ENCODE measurements at places on chromosomes 4 and X.

DNA sequence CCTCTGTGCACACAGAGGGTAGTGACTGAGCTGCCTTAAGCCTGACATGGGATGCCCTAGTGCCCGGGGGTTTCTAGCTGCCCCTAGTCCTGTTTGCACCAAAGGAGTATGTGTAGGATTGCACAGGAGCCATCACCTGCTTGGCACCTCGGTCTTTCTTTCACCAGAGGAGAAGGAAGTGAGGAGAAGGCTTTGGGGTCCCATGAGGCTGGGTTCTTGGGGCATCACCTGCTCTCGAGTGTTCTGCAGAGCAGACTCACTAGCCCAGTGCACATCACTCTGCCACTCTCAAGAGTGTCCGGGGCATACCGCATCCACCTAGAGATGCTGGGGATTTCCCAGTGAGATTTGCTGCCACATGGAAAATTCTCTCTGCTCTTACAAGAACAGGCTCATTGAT, 40.5 kb upstream of the GPR78 start:
- H3K27ac ChIP-seq = peak overlapping the region; percentile 47
- H3K36me3 ChIP-seq = no peaks in the 10 kb centered on the region
- H3K4me1 ChIP-seq = peaks cover 6% of the 10 kb centered on the region
- no peak for DNase-seq
- H3K4me3 ChIP-seq = no peak overlapping the region

- peaks cover 11% of the 10 kb centered on the region for H3K36me3 ChIP-seq
- H3K27ac ChIP-seq = peak overlapping the region; percentile 53
- peak; percentile 80 for DNase-seq
These were observed 900 bp downstream of the TRO start for GRCh38 chrX:54921427-54922021.

DNA sequence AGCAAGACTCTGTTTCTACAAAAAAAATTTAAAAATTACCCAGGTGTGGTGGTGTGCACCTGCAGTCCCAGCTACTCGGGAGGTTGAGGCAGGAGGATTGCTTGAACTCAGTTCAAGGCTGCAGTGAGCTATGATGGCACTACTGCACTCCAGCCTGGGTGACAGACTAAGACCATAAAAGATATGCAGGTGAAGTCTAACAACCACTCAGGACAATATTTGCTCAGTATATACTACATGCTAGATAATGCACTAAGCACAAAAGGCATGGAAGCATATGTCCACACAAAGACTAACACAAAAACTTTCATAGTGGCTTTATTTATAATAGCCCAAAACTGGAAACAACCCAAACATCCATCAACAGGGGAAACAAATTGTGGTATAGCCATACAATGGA, 57.7 kb upstream of the TXK start:
- no peaks in the 10 kb centered on the region for H3K36me3 ChIP-seq
- no peak for DNase-seq
- no peak overlapping the region for H3K27ac ChIP-seq
- H3K4me1 ChIP-seq = no peaks in the 10 kb centered on the region
- no peak overlapping the region for H3K4me3 ChIP-seq

GRCh38 chr4:10079256-10079655, 37.3 kb downstream of the WDR1 start:
- peak overlapping the region; percentile 48 for H3K27ac ChIP-seq
- no peaks in the 10 kb centered on the region for H3K27me3 ChIP-seq
- no peak overlapping the region for H3K4me3 ChIP-seq
- H3K36me3 ChIP-seq = peaks cover 26% of the 10 kb centered on the region
- no peak for DNase-seq

DNA sequence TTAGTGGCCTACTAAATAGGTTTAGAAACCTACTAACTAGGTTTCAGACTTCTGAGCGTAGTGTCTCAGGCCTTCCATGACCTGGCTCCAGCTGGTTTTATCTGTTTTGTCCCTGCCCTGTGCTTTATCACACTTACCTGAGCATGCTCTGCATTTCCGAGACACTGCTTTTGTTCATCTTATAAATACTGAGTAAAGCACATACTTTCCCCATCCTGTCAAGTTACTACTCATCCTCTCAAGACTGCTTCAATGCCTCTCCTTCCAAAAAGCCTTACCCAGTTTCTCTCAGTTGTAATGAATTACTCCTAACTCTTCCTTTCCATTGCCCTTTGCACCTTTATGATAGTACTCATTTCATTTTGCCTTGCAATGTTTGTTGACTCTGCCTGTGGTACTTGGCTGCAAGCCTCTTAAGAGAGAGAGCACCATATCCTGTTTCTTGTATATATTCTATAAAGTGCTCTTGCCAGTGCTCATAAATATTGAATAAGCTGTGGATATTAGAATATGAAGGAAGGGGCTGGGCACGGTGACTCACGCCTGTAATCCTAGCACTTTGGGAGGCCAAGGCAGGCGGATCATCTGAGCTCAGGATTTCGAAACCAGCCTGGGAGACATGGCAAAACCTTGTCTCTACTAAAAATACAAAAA, 34.4 kb downstream of the SLAIN2 start:
- H3K27me3 ChIP-seq = no peaks in the 10 kb centered on the region
- no peaks in the 10 kb centered on the region for H3K4me1 ChIP-seq
- H3K27ac ChIP-seq = peak overlapping the region; percentile 4
- no peak overlapping the region for H3K4me3 ChIP-seq
- DNase-seq = no peak
- H3K36me3 ChIP-seq = peaks cover 25% of the 10 kb centered on the region

DNA sequence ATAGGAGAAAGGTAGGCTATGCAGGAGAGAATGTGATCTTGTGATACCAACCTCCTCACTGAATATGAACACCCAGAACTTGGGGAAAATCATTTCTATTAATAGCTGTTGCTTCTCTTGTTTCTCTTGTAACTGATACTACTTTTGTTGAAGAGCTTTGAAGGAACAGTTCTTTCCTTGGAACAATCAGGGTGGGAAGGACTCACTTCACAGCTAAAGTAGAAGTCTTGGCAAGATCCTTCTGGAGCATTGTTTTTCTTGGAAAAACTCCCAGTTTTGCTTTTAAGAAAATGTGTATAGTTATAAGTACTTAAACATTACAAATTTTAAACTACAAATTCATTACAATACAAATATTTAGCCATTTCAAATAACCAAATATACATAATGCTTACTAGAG, 19.1 kb upstream of the XK start:
- H3K36me3 ChIP-seq = no peaks in the 10 kb centered on the region
- H3K27me3 ChIP-seq = no peaks in the 10 kb centered on the region
- no peak overlapping the region for H3K4me3 ChIP-seq
- H3K27ac ChIP-seq = no peak overlapping the region
- no peaks in the 10 kb centered on the region for H3K4me1 ChIP-seq

DNA sequence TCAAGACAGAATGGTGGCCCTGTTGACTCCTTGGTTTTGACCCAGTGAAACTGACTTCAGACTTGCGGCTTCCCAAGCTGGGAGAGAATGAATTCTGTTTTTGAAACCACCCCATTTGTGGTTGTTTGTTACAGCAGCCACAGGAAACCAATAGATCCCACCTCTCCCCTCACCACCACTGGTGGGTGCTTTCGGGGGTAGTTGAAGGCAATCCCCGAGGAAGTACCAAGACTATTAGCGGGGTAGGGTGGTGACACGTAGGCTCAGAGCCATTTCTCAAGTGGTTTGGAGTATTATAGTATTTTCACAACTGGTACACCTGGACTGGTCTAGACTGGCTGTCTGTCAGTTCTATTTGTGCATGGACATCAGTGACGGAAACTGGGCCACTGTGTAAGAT, 189.1 kb upstream of the RBPJ start:
- peaks cover 3% of the 10 kb centered on the region for H3K4me1 ChIP-seq
- DNase-seq = no peak
- no peak overlapping the region for H3K27ac ChIP-seq
- no peak overlapping the region for H3K4me3 ChIP-seq
- no peaks in the 10 kb centered on the region for H3K27me3 ChIP-seq

- no peaks in the 10 kb centered on the region for H3K27me3 ChIP-seq
- H3K4me1 ChIP-seq = no peaks in the 10 kb centered on the region
- no peak overlapping the region for H3K4me3 ChIP-seq
- no peak for DNase-seq
These were observed 41.9 kb upstream of the FAM47B start for GRCh38 chrX:34900691-34901090.

DNA sequence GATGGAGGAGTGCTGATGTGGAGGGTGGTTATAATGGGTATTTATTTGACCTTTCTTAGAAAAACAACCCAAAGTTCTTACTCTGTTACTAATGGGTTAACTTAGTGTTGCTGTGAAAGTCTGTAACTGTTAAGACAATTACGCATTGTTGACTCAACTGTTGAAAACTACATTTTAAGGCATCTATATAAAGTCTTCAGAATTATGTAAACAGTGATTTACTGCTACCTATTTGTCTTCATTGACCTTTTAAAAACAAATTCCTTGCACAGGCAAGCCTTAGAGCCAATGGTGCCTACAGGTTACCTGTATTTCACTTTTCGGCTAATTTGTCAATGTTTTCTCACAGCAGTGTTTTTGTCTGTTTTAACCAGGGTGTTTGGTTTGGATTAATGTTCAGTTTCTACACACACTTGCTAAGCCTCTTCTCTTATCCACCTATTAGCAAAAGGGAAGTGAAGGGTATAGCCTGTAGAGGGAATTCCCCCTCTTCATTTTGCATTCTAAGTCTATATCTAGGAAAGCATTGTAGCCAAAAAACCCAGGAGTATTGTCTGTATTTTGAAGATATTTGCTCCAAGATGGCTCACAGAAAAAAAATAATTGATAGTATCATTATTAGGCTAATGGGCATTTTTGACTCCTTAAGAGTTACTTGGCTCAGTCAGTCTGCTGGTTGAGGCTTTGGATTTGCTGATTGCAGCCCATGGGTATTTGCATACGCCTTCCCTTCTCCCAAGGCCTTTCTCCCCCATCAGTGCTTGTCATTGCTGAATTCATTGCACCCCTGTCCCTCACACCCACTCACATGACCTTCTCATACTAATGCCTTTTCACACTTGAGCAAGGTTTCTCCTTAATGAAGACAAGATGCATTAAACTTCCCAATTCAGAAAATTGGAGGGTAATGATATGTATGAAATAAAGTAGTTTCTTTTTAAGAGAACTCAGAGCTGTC, 30.5 kb downstream of the AFF1 start:
- H3K4me1 ChIP-seq = peaks cover 38% of the 10 kb centered on the region
- H3K27me3 ChIP-seq = no peaks in the 10 kb centered on the region
- H3K4me3 ChIP-seq = no peak overlapping the region
- H3K27ac ChIP-seq = no peak overlapping the region
- DNase-seq = no peak
- H3K36me3 ChIP-seq = no peaks in the 10 kb centered on the region

GRCh38 chr4:158826057-158826456, 57.2 kb downstream of the FNIP2 start:
- H3K4me3 ChIP-seq = peak overlapping the region; percentile 20
- no peak for DNase-seq
- no peaks in the 10 kb centered on the region for H3K27me3 ChIP-seq
- peaks cover 37% of the 10 kb centered on the region for H3K4me1 ChIP-seq
- H3K27ac ChIP-seq = peak overlapping the region; percentile 88
- H3K36me3 ChIP-seq = peaks cover 27% of the 10 kb centered on the region

- peaks cover 4% of the 10 kb centered on the region for H3K36me3 ChIP-seq
- no peak for DNase-seq
- peaks cover 15% of the 10 kb centered on the region for H3K4me1 ChIP-seq
- no peak overlapping the region for H3K27ac ChIP-seq
- H3K4me3 ChIP-seq = no peak overlapping the region
These were observed 93.9 kb downstream of the PHKA2 start for GRCh38 chrX:18890049-18890381.

DNA sequence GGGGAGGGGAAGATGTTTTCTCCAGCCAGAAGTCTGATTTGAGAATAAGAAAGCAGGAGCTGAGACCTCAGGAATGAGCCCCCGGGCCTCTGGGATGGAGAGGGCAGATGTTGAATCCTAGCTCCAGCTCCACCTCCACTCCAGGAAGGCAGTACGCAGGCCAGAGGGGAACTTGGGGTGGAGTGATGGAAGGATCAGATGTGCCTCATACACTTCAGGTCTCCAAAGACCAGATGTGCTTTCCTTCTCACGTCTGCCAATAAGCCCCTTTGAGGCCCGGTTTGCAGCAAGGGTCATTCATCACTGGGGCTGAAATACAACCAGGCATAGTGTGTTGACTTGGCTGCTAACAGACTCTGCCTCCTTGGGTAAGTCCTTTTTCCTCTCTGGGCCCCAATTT, 28.1 kb downstream of the STARD8 start:
- no peak for DNase-seq
- no peak overlapping the region for H3K27ac ChIP-seq
- no peak overlapping the region for H3K4me3 ChIP-seq
- H3K36me3 ChIP-seq = no peaks in the 10 kb centered on the region

GRCh38 chrX:104255465-104255864, 732 bp upstream of the ESX1 start:
- H3K27ac ChIP-seq = no peak overlapping the region
- no peak for DNase-seq
- peaks cover 81% of the 10 kb centered on the region for H3K27me3 ChIP-seq
- H3K4me3 ChIP-seq = no peak overlapping the region
- H3K36me3 ChIP-seq = no peaks in the 10 kb centered on the region

- no peaks in the 10 kb centered on the region for H3K4me1 ChIP-seq
- H3K27ac ChIP-seq = peak overlapping the region; percentile 93
- H3K27me3 ChIP-seq = no peaks in the 10 kb centered on the region
- no peak for DNase-seq
- H3K4me3 ChIP-seq = no peak overlapping the region
These were observed 15.0 kb upstream of the OTUD4 start for GRCh38 chr4:145195167-145195952.

GRCh38 chr4:145177906-145178538, 2.4 kb downstream of the OTUD4 start:
- DNase-seq = no peak
- peak overlapping the region; percentile 97 for H3K4me3 ChIP-seq
- H3K27me3 ChIP-seq = no peaks in the 10 kb centered on the region
- peaks cover 23% of the 10 kb centered on the region for H3K4me1 ChIP-seq
- H3K36me3 ChIP-seq = peaks cover 11% of the 10 kb centered on the region

DNA sequence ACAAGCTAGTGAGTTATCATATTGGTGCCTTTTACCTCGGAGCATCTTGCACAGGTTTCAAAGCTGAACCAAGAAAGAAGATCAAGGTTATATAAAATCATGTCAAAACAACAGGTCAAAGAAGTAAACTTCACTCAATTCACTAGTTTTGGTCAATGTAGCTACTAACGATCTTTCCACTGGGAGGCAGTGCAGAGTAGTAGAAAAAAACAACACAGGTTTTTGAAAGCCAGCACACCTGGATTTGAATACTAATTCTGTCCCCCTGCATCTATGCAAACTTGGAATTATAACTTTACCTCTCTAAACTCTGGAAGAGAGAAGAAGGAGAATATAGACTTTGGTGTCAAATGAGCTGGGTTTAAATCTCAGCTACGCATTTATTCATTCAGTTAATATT, 266.1 kb downstream of the GRIA3 start:
- H3K27ac ChIP-seq = no peak overlapping the region
- H3K4me3 ChIP-seq = no peak overlapping the region
- no peaks in the 10 kb centered on the region for H3K27me3 ChIP-seq
- H3K4me1 ChIP-seq = no peaks in the 10 kb centered on the region
- no peaks in the 10 kb centered on the region for H3K36me3 ChIP-seq
- no peak for DNase-seq

- no peaks in the 10 kb centered on the region for H3K27me3 ChIP-seq
- no peaks in the 10 kb centered on the region for H3K36me3 ChIP-seq
- no peak overlapping the region for H3K4me3 ChIP-seq
- H3K27ac ChIP-seq = no peak overlapping the region
- no peak for DNase-seq
These were observed 36.8 kb downstream of the AFAP1 start for GRCh38 chr4:7902826-7903225.

All from type B pancreatic cell (in vitro differentiated cells).